ENCODE measurements at places on chromosomes 2 and 18. TPM values are rescaled to one million over a fixed set of nuclear protein-coding genes. Genes with fewer than 3 reads are reported as not detected.

The OR6B2 gene
- total RNA-seq, result not detected

The CD207 gene
- total RNA-seq, result not detected

The SKA1 gene
- 6.9 TPM for total RNA-seq

The RBBP8 gene
- 11.1 TPM for total RNA-seq

The TUBA3E gene
- total RNA-seq, result not detected

The NEU2 gene
- total RNA-seq, result not detected

Measured in vein endothelial cell (primary cell).